ENCODE measurements at places on chromosomes 3 and 15. TPM values are rescaled to one million over a fixed set of nuclear protein-coding genes. Genes with fewer than 3 reads are reported as not detected.

ZIC4 gene
- not detected for total RNA-seq

ZNF80 gene
- not detected for total RNA-seq

AGTR1 gene
- 2.5 TPM for total RNA-seq

ROPN1B gene
- not detected for total RNA-seq

SLC2A2 gene
- not detected for total RNA-seq

NMB gene
- 2.4 TPM for total RNA-seq

GPR62 gene
- not detected for total RNA-seq

Data from bronchial smooth muscle cell (primary cell).